ENCODE measurements at places on chromosomes 2 and 18.

DNA sequence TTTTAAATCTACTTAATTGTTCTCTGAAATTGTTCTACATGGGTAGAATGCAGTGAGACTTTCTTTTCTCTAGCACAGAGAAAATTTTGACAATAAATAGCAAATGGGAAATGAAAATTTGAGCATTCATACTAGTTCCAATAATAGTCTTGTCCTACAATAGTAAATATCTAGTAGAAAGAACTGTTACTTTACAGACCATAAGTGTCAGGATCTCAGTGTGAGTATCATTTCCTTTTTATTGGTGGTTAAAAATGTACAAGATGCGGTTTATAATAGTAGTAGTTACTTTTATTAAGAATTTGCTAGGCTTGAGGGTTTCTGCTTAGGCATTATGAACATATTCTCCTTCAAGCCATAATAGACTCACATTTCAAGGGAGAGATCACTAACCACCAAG lies 43.2 kb downstream of the KCNE4 start:
- DNase-seq = no peak

- DNase-seq = no peak
Observed at GRCh38 chr2:241308832-241309500, 6.5 kb downstream of the HDLBP start.

DNA sequence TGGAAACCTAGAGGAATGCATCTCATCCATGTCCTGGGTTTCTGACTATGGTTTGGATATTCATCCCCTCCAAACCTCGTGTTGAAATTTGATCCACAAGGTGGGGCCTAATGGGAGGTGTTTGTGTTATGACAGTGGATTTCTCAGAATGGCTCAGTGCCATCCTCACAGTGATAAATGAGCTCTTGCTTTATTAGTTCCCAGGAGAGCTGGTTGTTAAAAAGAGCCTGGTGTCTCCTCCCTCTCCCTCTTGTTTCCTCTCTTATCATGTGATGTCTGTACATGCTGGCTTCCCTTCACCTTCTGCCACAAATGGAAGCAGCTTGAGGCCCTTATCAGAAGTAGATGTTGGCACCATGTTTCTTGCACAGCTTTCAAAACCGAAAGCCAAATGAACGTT lies 424.3 kb downstream of the DCC start:
- no peak for DNase-seq

- DNase-seq = no peak
Observed at GRCh38 chr2:112134120-112134519, 4.1 kb upstream of the FBLN7 start.

DNA sequence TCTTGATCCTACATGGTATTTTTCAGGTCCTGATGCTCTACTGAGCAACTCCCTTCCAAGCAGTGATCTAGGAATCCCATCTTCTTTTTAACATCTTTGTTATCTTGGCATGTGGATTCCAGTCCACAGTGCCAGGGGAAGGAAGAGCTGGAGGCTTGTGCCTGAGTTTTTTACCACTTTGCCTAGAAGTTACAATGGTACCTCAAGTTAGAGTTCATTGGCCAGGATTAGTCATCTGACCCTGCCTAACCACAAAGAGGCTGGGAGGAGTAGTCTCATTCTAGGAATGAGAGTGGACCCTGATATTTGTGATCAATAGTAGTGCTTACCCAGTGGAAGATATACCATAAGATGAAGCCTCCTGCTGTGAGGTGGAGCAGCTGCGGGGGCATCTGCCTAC lies 109.3 kb downstream of the ADCYAP1 start:
- DNase-seq = no peak
